ENCODE measurements at places on chromosomes 3 and 15.

- DNase-seq, result no peak
These were observed 300.5 kb upstream of the LRRFIP2 start for GRCh38 chr3:37474901-37475331.

GRCh38 chr3:119316313-119316670 is 22.1 kb downstream of the ARHGAP31 start:
- DNase-seq, result no peak

- no peak for DNase-seq
These were observed 89.1 kb downstream of the LRRC28 start for GRCh38 chr15:99340347-99340746.

- no peak for DNase-seq
These were observed 99.3 kb downstream of the GADL1 start for GRCh38 chr3:30795176-30795575.

- DNase-seq, result no peak
These were observed 54.9 kb downstream of the TGFBR2 start for GRCh38 chr3:30661098-30661873.

DNA sequence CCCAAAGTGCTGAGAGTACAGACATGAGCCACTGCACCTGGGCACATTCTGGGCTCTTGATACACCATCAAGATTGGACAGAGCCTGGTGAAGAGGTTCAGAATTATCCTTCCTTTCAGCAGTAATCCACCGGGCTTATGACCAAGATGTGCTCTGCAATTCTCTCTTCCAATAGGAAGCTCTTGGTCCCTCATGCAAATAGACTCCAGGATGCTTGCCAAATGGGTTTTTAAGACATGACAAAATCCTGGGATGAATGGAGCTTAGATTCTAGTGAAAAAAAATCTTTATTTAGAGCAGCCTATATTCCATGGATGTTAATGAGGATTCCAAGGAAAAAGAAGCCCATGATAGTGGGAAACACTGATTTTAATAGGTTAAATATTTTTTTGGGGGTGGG is 119.1 kb downstream of the SV2B start:
- no peak for DNase-seq

DNA sequence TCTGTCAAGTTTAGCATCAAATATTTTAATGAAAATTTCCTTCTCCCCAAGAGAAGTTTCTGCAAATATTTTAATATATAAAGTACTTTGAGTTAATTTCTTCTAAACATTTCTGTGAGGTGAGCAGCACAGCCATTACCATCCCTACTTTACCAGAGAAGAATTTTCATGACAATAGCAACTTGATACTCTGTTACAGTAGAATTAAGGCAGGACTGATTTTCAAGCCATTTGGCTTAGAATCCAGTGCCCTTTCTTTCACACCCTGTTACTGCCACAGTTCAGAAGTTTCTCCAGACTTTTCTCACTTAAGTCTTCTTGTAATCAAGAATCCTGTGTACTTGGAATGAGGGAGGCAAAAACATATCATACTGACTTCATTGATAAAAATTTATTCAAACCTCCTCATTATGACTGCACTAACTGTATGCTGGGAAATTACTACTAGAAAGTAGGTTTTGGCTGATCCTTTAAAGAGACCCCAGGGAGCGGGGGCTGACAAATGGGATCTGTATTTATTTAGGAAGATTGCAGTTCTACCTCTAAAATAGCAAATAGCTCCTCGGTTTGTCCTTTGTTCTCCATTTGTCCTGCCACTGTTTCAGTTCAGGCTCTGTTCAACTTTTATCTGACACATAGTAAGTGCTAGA is 557.0 kb upstream of the SGO1 start:
- DNase-seq, result no peak

- no peak for DNase-seq
These were observed 53.8 kb upstream of the PIK3CB start for GRCh38 chr3:138888560-138888959.

- no peak for DNase-seq
These were observed 23.1 kb downstream of the CDCP1 start for GRCh38 chr3:45123030-45123429.

- no peak for DNase-seq
These were observed 172.8 kb downstream of the NR2F2 start for GRCh38 chr15:96503276-96503675.

GRCh38 chr15:52013151-52013791 is 5.7 kb upstream of the MAPK6 start:
- no peak for DNase-seq

DNA sequence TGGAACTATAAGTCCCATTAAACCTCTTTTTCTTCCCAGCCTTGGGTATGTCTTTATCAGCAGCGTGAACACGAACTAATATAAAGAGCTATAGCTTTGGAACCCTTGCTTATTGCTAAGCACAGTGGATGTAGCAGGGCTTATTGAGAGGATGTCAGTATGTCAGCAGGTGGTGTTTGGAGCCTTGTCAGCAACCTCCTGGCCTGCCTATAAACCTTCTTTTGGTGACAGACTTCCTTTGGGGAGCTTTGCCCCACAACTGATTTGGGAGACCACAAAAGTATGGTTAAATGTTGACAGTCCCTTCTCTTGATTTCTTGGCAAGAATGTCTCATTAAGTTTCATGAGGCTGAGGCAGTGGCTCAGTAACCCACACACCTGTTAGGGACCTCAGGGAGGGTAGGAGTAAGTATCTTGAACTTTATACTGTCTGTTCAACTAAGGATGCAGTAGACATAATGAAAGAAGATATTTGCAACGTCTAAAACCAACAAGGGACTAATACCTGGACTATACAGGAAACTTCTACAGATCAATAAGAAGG is 14.8 kb downstream of the CCNDBP1 start:
- no peak for DNase-seq

DNA sequence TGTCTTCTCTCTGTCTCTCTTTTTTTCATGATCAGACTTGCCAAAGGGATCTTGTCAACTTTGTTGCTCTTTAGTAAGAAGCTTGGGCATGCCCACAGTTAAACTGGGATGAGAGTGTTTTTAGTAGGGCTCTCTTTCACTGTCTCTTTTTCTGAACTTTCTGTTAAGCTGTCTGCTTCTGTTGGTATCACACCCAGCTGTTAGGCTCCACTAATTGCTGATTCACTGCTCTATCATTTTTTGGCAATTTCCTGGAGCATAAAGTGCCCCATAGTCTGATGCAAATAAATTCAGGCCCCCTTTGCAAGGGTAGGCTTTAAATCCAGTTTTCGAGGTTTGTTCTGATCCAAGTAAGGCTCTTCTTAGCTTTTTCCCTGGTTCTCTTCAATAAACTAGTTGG is 360.4 kb upstream of the ADAMTS9 start:
- DNase-seq, result no peak

- no peak for DNase-seq
These were observed 47.0 kb downstream of the RPLP1 start for GRCh38 chr15:69499521-69500211.

DNA sequence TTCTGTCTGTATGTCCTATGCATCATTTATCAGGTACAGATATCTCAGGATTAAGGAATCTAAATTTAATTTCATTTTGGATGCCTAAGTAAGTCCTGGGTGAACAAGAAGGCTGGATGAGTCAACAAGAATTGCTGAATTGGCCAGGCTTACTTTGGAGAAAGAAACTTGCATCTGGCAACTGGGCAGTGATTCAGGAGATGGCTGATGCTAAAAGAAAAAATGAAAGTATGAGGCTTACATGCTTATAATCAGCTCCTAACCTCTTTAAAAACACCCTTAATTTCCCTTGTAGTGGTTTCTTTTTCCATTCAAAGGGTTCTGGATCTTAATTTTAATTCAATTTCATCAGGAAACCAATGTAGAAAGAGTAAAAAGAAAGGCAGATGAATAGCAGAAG is 228.8 kb upstream of the PEX5L start:
- no peak for DNase-seq

DNA sequence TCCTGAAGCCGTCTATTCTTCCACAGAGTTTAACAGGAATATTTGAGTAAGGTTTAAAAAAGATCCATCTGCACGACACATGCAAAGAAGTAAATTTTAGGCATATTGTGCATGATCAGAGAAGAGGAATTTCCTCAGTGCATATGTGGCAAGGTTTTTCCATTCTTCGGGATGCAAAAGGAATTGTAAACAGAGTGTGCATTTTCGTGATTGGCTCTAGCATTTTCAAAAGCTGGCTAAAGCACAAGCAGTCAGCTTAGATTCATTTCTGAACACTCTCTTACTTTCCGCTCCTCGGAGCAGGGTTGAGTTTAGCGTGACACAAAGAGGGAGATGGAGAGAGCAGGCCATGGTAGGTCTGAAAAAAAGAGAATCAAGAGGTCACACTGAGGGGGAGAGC is 128.2 kb downstream of the ADAMTS9 start:
- no peak for DNase-seq

All from stimulated activated CD4-positive, alpha-beta T cell treated with anti-CD3 and anti-CD28 coated beads, TNF-alpha, amount 100 ng/mL, for 24 hours (primary cell).